ENCODE measurements at places on chromosomes 6 and 20.

- peak; percentile 78 for DNase-seq
These were observed 657 bp downstream of the RALY start for GRCh38 chr20:33994222-33994913.

DNA sequence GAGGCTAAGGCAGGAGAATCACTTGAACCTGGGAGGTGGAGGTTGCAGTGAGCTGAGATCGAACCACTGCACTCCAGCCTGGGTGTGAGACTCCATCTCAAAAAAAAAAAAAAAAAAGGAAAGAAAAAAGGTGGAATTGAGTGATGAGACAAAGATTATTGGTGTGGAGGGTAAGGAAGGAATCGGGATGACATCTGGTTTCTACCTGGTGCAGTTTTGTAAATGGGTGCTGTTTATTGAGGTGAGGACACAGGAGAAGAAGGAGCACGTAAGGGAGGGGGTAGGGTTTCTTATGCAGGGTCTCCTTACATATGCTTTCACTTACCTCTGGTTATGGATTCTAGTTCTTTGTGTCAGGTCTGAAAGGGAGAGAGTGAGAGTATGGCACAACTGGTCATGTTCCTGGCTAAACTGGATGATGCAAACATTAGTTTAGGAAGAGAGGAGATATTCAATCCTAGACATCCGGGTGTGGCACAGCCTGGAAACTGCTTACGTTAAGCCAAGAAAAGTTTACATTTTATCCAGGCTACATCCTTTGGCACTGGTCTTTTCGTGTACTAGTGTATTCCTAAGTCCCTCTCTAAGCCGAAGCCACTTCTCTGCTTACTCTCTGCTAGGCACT lies 5.4 kb downstream of the RALY start:
- DNase-seq, result no peak

GRCh38 chr6:162605881-162606280 lies 121.7 kb downstream of the PRKN start:
- DNase-seq, result no peak

GRCh38 chr6:16831136-16831535 lies 69.9 kb upstream of the ATXN1 start:
- DNase-seq, result no peak

DNA sequence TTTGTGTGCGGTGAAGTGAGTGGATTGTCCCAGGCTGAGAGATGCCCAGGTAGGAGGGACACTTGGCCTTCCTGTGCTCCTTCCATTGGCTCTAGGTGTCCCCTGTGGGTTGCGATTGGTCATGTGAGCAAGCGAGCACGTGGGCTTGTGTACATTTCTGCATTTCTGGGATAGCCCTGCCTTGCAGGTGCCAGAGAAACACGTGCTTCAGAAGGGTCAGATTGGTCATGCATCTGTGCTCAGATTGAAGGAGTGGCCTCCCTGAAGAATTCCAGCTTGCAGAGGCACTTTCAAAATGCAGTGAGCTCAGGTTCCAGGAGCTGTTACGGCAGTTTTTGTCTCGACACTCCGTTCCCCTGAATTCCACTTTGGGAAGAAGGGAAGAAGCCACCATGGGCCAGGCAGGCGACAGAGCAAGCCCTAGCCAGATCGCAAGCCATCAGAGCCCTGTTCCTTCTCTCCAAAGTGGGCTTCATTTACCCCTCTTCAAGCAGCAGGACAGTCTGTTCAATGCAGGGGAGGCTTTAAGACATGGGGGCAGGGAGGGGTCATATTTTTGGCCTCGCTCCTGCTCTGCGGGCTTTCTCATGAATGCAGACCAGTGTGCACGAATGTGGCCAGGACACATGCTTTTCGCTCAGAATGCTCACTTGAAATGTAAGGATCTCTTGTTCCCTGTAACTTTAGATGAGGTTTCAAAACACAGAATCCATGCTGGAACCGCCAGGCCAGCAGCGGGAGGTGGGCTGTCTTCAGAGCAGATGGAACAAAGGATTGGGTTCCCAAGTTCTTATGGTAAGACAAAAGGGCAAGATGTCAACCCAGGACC lies 78.6 kb upstream of the AKAP12 start:
- no peak for DNase-seq

All from endothelial cell (in vitro differentiated cells).